Activated B cell treated with CpG ODN at 0.5 μM for 24 hours (primary cell): ENCODE measurements at places on chromosomes 13 and 19. TPM values are rescaled to one million over a fixed set of nuclear protein-coding genes. Genes with fewer than 3 reads are reported as not detected.

The EPS8L1 gene
- total RNA-seq = 0.38 and 1.0 TPM in 2 replicates

The SHD gene
- not detected in 2 replicates for total RNA-seq

The CCDC194 gene
- 1.7 and 3.9 TPM in 2 replicates for total RNA-seq

The ZNF611 gene
- total RNA-seq = 33.5 and 41.9 TPM in 2 replicates

The ZNF177 gene
- total RNA-seq = 1.3 and 1.4 TPM in 2 replicates

The ERICH4 gene
- not detected in 2 replicates for total RNA-seq

The RFPL4AL1 gene
- not detected in 2 replicates for total RNA-seq
